ENCODE measurements at places on chromosomes 6 and 20.

DNA sequence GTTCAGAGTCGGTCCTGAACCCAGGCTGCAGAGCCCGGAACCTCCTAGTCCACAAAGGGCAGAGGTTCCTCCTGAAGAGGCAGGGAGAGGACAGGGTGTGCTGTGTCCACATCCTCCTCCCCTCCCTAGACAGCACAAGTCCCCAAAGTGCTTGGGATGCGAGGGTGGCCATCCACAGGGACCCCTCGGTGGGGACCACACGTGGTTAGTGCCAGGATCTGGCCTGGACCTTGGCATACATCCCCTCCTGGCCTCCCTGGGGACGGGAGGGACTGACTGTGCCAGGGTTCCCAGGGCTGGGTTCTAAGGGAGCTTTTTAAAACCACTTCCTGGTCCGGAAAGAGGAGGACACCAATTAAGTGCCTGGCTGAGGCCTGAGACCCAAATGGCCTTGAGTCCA, 63.2 kb downstream of the CTCFL start:
- DNase-seq: no peak

- DNase-seq: no peak
Observed at GRCh38 chr20:34904202-34904621, 27.8 kb downstream of the ACSS2 start.

- no peak for DNase-seq
Observed at GRCh38 chr20:33053291-33054106, at the start of gene BPIFB3. BPIFB3 (plus strand) TSS chr20:33053903; CDS start chr20:33055436, 1,533 bp downstream.

GRCh38 chr20:39897781-39898466, 791.1 kb downstream of the MAFB start:
- no peak for DNase-seq

DNA sequence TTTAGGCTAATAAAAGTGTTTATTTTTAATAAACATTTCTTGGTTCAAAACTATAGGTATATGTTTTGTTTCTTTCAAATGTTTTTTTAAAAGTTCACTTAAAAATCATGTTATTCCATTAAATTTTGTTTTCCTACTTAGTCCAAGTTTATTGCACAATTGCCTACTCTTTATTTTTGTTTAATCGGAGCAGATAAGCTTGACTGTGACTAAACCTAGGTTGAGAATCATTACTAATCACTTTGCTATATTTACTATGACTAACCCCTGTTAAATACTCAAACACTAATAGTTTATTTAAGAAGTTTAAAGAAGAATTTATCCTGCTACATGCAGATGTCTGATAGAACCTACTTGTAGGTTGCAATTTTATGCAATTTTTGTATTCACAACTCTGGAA, 18.8 kb downstream of the MAP3K4 start:
- DNase-seq: no peak

DNA sequence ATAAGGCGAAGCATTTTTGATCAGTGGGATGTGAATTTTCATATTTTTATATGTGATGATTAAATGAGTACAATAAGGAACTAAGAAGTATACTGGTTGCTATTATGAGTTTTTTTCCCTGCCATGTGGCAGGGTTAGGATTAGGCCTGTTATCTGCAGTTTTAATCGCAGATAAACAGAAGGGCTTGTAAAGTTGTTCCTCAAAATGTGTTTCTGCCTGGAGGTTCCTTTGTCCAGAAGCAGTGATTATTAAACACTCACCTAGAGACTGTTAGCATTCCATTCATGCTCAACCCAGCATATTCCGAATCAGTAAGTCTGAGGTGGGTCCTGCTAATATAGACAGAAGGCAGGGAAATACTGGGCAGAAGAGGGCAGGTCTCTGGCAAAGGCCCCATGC, 316.0 kb downstream of the CLIC5 start:
- no peak for DNase-seq

GRCh38 chr20:6558341-6558740, 209.1 kb upstream of the BMP2 start:
- DNase-seq: no peak

- no peak for DNase-seq
Observed at GRCh38 chr20:25160467-25160866, 35.0 kb upstream of the ENTPD6 start.

DNA sequence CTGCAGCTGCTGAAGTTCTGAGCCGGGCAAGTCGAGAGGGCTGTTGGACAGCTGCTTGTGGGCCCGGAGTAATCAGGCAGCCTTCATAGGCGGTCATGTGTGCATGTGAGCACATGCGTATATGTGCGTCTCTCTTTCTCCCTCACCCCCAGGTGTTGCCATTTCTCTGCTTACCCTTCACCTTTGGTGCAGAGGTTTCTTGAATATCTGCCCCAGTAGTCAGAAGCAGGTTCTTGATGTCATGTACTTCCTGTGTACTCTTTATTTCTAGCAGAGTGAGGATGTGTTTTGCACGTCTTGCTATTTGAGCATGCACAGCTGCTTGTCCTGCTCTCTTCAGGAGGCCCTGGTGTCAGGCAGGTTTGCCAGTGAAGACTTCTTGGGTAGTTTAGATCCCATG, 21.2 kb upstream of the MAPK13 start:
- no peak for DNase-seq

GRCh38 chr20:44215125-44215524, 4.6 kb upstream of the OSER1 start:
- DNase-seq: no peak

DNA sequence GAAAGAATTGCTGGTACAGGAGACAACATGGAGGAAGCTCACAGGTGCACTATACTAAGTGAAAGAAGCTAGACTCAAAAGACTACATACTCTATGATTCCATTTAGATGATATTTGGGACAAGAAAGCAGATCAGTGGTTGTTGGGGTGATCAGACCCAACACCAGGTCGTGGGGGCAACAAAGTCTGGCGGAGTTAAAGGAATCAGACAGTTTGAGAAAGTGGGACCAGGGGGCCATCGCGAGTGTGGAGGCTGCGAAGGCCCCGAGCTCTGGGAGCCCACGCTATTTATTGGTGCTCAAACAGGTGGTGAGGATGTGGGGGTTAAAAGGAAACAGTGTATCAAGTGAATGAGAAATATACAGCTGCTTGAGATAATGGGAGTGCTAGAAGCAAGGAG, 282.8 kb upstream of the SGK1 start:
- no peak for DNase-seq

DNA sequence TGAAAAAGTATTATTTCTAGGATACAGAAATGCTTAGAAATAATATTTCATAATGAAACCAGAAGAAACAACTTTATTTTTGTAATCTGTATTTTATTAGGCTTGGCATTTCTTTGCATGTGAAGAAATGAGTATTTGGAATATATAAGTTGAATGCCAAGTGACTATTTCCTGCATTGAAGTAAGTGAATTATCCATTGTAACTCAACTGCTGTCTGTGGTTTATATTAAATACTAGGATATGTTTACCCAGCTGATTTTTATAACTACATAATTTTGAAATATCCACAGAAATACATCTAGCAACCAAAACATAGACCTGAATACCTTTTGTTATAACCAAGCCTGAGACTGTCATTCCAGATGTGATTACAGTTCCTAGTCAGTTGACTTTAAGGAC, 207.6 kb downstream of the THBS2 start:
- DNase-seq: no peak

DNA sequence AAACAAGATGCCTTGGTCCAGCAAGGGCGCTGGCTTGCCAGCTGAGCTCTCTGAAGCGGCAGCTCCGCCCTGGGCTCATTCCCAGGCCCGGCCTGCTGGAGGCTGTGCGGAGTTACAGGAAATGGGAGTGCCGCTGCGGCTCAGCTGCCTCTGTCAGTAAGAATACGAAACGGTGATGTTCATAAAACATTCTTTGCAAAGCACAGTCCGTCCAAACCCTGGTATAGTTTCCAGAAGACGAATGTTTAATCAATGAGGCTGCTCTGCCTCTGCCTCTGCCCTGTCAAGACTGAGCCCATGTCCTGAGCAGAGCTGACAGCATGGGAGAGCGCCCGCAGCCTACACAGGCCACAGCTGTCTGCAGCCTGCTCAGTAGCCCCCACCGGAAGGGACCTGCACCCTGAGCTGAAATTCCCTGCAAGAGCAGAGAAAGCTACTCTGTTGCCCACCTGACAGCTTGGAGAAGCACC, 153.3 kb upstream of the SNX9 start:
- peak; percentile 54 for DNase-seq
